ENCODE measurements at places on chromosomes 7 and 10.

DNA sequence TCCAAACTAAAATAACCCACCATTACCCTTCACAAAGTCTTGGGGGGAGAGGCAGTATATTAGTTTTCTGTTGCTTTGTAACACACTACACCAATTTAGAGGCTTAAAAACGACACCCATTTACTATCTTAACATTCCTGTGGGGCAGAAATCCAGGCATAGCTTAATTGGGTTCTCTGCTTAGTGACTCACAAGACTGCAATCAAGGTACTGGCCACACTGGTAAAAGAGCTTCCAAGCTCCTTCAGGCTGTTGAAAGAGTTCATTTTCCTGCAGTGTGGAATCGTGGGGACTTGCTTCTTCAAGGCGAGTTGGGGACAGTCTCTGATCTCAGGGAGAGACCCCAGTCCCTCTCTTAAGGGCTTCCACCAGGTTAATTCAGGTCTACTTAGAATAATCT lies 139.1 kb downstream of the XPNPEP1 start:
- DNase-seq = no peak

- DNase-seq = no peak
These were observed 105.5 kb downstream of the NEUROD6 start for GRCh38 chr7:31234836-31235605.

- no peak for DNase-seq
These were observed 124.3 kb downstream of the THSD7A start for GRCh38 chr7:11707606-11708193.

GRCh38 chr10:46311501-46311951 lies 24.7 kb downstream of the ANTXRL start:
- no peak for DNase-seq

DNA sequence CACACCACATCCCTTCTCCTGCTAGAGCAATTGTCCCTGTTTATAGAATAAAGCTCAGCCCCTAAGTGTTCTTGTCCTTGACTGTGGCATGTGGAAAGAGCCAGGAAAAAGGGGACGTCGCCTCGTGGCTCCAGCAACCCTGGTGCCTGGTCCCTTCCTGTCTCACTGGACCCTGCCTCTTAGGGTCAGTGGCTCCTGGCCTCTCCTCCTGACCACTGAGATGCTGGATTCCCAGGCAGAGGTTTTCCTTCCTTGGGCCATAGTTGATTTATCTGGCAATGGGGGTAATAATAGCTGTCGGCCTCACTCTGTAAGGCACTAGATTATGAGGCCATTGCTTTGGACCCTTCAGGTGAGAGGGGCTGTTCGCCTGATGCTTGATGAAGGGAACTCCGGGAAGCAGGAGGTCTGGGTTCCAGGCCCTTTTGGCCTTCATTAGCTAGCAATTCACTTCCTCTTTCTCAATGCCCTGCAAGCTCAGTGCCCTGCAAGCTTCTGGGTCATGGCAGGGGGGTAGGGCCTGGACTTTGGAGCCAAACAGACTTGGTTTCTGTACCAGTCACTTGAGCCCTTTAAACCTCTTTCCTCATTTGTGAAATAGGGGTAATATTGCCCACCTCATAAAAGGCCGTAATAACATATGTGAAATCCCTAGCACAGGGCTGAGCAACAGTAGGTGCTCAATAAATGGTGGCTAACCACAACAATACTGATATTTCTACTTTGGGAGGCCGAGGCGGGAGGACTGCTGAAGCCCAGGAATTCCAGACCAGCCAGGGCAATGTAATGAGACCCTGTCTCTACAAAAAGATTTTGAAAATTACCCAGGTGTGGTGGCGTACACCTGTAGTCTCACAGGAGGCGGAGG lies 1.1 kb downstream of the ASL start:
- no peak for DNase-seq

- no peak for DNase-seq
These were observed 18.6 kb upstream of the LMTK2 start for GRCh38 chr7:98088109-98088508.

- DNase-seq = no peak
These were observed 35.4 kb downstream of the BNIP3 start for GRCh38 chr10:131946321-131946751.

DNA sequence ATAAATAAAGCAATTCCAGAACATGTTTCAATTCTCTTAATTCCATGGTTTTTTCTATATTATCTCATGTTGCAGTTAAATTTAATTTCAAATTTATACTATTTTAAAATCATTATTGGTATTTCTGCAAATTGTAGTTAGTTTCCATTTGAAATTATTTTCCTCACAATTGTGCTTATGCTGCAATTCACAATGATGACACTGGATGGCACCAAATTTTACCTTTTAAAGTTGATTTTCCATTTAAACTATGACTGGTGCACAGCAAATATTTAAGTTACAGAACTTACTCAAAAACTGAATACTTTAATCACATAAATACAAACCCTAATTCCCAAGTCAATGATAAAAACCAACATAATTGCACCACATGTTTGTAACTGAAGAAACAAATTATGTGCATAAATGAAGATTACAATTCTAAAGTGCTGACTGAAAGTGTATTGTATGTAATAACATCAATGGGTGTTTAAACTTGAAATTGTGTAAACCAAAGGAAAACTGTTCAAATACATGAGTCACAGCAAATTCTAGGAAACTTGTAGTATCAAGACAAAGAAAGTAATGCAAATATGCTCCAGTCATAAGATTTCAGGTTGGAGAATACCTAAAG lies 75.3 kb upstream of the AASS start:
- DNase-seq = no peak

DNA sequence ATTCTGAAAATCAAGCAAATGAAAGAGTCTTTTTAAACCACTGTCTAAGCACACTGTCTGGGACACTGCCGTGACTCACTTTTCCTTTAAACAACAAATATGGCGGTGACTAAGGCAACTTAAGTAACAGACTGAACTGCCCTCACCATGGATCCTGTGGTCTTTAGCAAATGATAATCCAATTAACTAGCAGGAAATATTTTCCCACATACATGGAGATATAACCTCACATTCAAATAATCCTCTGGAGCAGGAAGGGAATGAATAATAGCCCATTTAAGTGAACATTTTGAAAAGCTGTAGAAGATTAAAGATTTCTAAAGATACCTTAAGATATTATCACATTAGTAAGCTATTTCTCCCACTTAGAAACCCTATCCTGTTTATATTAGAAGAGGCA lies 40.3 kb upstream of the LRRC17 start:
- DNase-seq = no peak

DNA sequence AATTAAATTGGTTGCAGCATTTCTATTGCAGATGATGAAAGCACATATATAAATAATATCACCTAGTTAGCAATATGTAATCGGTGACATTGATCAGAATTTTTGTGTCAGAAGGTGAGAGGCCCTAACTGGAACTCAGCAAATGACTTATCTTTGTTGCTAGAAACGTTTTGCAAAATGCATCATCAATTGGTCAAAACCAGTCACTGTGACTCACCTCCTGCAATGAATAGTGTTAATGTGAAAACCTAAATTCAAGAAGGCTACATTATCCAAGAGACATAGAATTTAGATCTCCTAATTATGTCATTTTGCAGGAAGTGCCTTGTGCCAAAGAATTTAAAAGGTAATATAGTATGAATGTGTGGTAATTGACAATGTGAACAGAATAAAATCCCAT lies 9.8 kb upstream of the PNLIPRP3 start:
- DNase-seq = no peak

- no peak for DNase-seq
These were observed 200.3 kb upstream of the SVIL start for GRCh38 chr10:29835055-29835454.

DNA sequence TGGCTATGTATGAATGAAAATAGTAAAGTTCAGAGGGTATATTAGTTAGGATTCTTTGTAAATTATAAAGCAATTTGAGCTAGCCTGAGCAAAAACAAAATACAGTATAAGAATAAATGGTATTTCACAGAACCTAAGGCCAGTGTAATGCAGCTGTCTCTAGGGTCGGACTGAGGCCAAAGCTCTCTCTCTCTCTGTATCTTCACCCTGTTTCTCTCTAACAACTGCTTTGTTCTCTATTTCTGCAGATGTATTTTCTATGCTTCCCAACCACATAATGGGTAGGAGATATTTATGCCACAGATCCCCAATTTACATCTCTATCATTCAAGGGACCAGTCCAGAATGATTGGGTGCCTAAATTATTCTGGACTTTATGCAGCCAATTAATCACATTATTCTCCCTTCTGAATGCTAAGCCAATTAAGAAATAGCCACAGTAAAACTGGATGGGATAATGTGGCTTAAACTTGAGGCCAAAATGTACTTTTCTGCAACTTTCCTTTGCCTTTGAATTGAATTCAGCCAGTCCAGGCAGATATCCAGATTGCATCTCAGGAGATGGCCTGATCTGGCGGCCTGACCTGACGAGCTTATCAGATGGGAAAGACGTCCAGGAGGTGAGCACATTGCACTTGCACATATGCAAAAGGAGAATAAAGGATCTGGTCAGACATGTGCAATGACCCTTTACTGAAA lies 24.6 kb upstream of the IMMP2L start:
- no peak for DNase-seq

GRCh38 chr7:53062796-53063195 lies 27.4 kb downstream of the POM121L12 start:
- no peak for DNase-seq

GRCh38 chr10:78777867-78778266 lies 290.9 kb upstream of the ZMIZ1 start:
- no peak for DNase-seq

DNA sequence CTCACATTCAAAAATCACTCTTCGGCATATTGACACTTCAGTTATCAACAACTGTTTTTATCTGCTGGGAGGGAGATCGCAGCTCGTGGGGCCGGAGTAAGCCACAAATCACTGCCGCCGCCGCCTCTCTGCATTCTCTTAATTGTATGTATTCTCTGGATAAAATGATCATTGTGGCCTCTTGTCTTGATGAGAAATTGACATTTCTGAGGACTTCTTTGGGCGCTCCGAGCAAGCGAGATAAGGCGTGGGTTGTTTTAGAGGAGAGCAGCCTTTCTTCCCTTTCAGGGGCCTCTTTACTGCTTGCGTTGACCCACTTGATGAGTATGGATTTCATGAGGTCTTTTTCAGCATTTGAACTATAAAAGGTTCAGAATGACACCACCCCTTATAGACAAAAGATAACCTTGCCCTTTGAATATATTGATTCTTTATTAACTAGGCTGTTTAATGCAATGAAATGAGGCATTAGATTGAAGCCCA lies 130.6 kb downstream of the EBF3 start:
- DNase-seq = no peak

GRCh38 chr10:70579234-70580002 lies 23.1 kb downstream of the PRF1 start:
- no peak for DNase-seq

DNA sequence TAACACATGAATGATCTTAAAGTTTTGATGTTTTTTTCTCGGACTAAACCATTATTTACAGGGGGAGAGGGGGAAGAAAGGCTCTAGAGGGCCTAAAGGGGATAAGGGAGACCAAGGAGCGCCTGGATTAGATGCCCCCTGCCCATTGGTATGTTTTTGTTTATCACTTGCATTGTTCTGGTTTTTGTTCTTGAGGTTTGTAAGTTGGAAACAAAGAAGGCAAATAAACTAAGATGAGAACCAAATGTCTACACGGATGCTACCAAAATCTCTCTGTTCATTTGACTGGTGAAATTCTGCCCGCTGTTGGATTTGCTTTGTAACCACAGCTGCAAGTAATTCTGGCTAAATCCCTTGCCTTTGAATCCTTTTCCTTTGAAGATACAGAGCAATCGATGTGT lies 99.8 kb upstream of the MACROH2A2 start:
- DNase-seq = no peak

- DNase-seq = no peak
These were observed 43.1 kb upstream of the GATAD1 start for GRCh38 chr7:92404170-92404614.

DNA sequence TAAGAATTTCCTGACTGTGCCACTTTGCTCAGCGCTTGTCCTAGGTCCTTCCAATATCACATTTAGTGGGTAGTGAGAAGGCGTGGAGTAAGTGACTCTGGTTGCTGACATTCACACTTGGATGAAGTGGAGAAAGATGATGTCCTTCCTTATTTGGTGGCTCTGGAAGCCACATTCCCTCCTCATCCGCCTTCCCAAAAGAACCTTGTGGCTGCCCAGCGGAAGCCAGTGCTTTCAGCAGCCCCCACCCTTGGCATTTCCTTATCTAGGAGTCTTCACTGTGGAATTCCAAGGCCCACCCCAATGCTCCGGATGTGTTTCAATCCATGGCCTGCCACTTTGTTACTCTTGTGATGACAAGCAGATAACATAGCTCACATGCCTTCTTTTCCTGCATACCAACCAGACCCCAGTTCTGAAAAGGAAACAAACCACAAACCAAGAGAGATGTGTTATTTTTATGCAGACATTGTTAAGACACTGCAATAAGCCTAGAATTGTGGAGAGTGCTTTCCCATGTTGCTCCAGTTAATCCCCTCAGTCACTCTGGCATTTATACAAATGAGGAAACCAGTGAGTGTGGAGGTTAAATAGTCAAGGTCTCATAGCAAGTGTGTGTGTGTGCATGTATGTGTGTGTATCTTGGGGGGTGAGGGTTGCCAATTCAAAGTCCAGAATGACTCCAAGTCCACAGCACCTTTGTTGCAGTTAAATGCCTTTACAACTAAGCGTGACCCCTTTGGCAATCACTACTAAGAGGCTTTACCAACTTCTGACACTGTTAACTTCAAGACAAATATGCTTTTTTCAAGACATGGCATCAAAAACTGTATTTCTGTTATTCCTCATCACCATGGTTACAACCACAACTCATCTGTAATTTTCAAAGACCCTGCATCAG lies 10.3 kb upstream of the ANKRD1 start:
- DNase-seq = no peak

DNA sequence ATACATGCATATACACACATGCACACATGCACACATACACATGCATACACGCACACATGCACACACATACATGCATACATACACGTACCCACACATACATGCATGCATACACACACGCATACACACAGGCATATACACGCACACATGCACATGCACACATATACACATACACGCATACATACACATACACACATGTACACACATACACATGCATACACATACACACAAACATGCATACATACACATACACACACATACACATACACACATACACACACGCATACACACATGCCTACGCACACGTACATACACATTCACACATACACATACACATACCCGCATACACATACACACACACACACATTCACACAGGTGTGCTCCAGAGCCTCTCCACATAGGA lies 81.0 kb upstream of the KMT2E start:
- DNase-seq = no peak

DNA sequence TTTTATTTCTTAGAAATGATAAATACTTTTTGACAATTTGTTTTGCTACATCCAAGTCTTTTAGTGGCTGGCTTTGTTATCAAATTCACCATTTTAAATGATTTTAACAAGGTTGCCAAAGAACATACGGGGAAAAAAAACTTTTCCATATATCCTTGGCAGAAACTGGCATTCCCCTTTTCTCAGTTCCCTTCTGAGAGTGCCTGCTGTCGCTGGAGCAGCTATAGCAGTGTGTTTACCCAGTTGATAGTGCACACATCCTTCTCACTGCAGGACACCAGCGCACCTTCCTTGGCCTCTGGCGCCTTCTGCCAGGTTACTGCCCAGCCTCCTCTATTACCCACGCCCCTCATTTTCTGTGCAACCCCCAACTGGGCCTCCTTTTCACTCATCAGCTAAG lies 94.1 kb downstream of the ALOX5 start:
- DNase-seq = no peak

GRCh38 chr10:30743586-30743985 lies 114.0 kb upstream of the LYZL2 start:
- no peak for DNase-seq

GRCh38 chr7:2477447-2478398 lies 1.5 kb upstream of the GRIFIN start:
- no peak for DNase-seq

All from cortex of kidney (tissue), 1 donor.